ENCODE measurements at places on chromosomes 7 and 10.

DNA sequence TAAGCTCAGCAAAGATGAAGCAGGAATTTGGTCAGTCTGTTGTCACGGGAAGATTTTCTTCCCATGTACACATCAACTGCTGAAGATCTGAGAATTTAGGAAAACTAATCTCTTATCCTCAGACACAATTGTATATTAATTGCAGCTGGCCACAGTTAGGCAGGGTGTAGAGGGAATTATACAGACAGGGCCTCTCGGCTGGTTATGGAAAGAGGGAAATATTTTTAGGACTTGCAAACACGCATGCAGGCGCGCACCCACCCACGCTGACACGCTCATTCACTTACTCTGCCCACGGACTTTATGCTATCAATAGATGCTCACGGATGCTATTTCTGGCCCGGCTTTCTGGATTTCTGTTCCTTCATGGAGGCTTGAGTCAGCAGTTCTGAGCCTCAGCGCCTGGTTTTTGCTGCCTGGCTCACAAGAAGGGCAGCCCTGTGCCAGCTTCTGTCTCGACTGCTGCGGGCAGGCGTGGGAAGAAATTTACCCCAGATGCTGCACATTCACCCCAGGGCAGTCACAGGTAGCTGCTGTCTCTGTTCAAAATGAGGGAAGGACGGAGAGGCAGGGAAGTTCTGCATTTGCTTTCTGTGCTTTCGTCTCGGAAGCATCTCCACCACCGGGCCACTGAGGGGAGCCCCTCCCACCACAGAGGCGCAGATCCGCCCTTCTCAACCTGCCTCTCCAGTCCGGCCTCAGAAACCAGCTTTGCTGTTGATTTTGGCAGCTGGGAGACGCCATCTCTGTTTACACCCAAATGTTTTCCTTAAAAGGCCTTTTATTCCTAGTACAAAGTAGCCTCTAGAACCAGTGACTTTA lies 116.3 kb upstream of the BTBD16 start:
- ATAC-seq, result no peak

DNA sequence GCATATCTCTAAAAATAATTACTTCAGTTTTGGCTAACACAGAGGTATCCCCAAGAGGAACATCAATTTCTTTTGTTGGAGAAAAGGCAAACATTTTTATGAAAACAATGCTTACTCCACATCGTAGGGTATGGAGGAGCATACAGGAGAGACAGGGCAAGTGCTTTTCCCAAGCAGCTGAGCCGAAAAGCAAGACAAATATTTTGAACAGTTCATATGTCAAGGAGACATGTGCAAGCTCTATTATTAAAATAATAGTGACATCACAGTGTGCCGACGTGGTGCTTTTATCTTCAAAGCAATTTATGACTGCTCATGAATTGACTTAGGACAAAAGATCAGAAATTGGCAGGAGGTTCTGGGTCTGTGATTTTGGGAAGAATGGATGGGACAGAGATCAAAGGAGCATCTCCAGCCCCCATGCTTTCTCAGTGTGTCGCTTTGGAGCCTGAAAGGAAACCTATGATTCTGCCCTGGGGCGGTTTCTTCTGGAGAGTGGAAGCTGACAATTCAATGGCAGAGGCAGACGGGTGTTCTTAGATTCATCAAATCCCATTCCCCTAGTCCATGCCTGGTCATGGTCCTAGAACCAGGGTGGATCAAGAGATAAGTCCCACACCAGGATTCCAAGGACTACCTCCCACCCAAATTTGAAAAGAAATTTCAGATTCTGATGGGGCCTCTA lies 97.1 kb downstream of the JCAD start:
- ATAC-seq, result no peak

DNA sequence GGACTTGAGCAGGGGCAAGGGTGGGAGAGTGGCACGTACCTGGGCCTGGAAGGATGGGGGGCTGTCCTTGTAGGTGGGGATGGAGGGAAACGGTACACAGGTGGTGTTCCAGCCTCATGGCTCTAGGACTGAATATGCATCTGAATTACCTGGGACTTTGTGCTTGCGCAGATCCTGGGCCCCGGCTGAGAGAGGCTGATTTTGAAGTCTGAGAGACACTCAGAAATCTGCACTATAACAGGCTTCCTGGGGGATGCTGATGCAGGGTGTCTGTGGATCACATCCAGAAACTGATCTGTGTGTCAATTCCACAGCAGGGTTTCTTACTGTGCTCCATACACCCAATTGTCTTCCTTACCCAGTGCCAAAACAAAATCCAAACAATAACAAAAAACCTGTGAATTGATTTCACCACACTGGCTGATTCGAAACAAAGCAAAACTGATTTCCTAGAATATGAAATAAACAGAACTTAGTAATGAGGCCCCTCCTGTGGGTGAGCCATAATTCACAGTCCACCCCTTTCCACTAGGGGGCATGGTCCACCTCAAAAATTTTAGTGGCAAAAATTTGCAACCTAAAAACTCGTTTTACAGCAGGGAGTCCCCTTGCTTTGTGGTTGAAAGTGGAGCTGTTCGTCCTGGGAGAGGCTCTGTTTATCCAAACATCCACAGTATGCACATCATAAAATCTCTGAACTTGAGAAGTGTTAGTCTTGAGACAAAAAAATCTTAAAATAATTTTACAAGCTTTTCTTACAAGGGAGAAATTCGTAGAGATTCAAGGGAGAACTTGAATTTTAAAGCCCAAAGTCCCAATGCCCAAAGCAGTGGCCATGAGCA lies 32.0 kb upstream of the PLEKHA1 start:
- peak; percentile 55 for ATAC-seq

- ATAC-seq, result no peak
These were observed 316.9 kb downstream of the INHBA start for GRCh38 chr7:41385996-41386395.

- ATAC-seq, result no peak
These were observed 986.9 kb downstream of the REEP3 start for GRCh38 chr10:64508029-64508661.

DNA sequence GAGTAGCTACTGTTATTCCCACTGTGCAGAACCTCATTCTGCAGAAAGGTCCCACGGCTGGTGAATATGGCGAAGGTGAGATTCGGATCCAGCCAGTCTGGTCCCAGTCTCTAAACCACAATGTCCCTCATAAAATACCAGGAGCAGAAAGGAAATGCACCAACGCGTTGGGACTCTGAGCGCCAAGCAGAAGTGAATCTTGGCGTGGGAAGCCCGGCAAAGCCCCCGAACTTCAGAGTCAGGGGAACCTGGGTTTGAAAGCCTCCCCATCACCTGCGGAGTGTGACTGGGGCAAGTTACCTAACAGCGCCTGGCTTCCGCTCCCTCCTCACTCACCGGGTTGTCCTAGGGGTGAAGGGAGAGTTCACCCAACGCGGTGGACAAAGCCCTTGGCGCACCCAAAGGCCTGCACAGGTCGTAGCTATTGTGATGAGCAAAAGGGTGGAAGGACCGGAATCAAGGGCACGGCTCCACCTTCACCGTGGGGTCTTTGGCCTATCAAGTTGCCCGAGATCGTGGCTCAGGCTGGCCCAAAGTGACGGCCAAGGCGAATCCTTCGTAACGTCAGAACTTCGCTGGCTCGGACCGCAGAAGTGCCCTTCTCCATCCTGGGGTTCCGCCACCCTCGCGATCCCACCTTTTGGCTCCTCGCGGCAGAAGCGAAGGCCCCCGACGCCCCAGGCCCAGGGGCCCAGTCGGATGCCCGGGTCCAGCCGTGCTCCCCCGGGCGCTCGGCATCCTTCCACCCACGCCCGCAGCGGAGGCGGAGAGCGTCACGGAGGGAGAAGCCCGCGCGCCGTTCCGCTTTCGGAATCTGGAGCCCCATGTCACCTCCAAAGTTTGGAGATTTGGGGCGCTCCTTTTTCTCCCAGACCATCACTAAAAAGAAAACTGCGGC lies 811 bp downstream of the RGS10 start:
- ATAC-seq, result peak; percentile 24

GRCh38 chr7:135938563-135938962 lies 38.6 kb downstream of the MTPN start:
- peak; percentile 64 for ATAC-seq

DNA sequence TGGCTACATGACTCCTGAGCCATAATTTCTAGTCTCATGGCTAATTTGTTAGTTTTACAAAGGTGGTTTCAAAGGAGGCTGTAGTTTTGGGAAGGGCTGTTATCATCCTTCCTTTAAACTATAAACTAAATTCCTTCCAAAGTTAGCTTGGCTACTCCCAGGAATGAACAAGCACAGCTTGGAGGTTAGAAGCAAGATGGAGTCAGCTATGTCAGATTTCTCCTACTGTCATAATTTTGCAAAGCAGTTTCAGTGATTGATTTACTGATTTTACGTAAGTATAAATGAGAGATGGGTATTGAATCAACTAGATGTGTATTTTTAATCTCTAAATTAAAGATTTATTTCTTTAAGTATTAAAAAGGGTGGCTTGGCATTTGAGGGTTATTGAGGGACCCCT lies 79.9 kb downstream of the PHTF2 start:
- no peak for ATAC-seq

GRCh38 chr10:123139521-123140163 lies 3.9 kb downstream of the HMX3 start:
- no peak for ATAC-seq

- ATAC-seq, result no peak
These were observed 11.1 kb downstream of the UNC5B start for GRCh38 chr10:71223347-71224058.

DNA sequence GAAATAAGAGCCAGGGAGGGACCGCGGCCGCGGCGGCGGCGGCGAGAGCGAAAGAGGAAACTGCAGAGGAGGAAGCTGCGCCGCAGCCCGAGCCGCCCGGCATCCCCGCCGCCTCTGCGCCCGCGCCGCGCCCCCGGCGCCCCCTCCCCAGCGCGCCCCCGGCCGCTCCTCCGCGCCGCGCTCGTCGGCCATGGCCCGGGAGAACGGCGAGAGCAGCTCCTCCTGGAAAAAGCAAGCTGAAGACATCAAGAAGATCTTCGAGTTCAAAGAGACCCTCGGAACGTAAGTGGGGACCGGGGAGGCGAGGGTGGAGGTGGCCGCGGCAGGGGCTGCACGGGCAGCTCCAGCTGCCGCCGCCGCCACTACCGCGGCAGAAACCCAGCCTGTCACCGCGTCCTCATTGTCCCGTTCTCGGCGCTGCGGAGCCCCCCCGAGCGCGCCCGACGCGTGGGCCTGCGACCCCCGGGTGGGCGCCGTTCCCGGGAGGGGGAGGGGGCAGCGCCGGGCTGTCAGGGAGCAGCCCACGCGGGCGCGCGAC lies 351 bp downstream of the CAMK1D start:
- ATAC-seq, result no peak

DNA sequence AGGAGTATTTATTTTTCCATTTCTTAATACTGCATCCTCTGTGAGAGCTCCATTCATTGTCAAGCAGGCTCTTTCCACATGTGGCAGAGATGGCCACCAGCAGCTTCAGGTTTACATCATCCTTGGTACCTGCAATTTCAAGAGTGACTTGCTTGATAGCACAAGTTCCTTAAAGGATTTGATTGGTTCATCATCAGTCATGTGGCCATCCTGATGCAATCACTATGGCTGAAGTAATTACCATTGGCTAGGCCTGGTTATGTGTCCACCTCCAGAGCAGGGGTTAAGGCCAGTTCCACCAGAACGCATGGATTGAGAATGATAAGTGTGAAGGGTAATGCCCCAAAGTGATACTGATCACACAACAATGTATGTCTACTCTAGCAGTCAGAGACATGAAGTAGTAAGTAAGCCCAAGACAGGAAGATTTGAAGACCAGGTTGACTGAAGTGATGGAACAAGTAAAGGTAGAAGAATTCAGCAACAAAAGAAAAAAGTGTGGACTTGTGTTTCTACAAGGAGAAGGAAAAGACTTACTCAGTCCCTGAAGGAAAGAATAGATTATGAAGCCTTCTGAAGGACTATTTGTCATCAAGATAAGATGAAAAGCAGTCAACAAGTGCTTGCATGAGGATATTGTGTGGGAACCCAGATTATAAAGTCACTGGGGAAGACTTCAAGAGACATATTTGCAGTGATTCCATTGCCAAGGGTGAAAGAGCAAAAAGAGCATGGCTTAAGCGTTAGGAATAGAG lies 26.4 kb upstream of the PRKAR2B start:
- ATAC-seq, result no peak

- no peak for ATAC-seq
These were observed 262.1 kb upstream of the CACNA2D1 start for GRCh38 chr7:82705517-82706260.

- ATAC-seq, result peak; percentile 86
These were observed 10.2 kb upstream of the ZFYVE27 start for GRCh38 chr10:97726636-97727178.

GRCh38 chr10:119688033-119688508 lies 36.9 kb downstream of the BAG3 start:
- no peak for ATAC-seq

DNA sequence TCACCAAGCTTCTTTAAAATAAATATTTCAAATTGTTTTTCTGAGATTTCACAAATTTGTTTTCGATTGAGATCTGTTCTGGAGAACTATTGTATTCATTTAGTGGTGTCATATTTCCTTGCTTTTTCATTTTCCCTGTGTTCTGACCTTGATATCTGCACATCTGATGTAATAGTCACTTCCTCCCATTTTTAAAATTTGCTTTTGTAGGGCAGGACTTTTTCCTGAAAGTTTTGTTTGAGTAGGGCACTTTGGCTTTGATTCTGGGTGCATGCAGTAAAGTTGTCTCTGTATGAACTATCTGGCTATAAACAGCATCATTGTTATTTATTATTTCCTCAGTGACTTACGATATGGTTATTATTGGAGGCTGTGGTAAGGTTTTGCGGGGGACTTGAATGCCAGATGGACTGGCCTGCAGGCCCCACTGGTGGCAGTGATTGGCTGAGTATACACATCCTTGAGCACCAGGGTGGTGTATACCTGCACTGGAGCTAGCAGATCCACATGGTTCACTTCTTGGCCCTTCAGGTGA lies 83.6 kb downstream of the CSTF2T start:
- ATAC-seq, result no peak

DNA sequence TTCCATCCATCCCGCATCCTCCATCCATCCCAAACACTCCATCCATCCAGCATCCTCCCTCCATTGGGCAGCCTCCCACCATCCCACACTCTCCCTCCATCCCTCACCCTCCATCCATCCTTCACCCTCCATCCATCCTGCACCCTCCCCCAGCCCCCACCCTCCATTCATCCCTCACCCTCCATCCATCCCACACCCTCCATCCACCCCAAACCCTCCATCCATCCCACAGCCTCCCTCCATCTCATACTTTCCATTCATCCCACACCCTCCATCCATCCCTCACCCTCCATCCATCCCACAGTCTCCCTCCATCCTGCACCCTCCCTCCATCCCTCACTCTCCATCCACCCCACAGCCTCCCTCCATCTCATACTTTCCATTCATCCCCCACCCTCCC lies 60.4 kb downstream of the FOXI2 start:
- peak; percentile 32 for ATAC-seq

DNA sequence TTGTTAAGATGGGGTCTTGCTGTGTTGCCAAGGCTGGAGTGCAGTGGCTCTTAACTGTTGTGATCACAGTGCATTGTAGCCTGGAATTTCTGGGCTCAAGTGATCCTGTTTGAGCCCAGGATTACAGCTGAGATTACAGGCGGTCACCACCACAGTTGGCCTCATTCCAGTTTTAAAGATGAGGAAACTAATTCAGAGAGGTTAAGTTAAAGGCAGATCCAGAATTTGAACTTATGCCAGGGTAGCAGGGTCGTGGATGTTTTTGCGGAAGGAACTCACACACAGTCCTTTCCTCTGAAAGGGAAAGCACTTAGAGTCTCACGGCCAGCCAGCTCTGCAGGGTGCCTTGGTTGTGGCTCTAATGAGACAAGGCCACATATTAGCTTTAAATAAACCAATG lies 84.7 kb downstream of the MMRN2 start:
- ATAC-seq, result no peak
